ENCODE measurements at places on chromosomes 7 and 10.

GRCh38 chr10:3339531-3339950, 167.0 kb upstream of the PITRM1 start:
- no peaks in the 10 kb centered on the region for H3K36me3 ChIP-seq
- no peaks in the 10 kb centered on the region for H3K4me1 ChIP-seq
- no peak overlapping the region for H3K4me3 ChIP-seq
- H3K27me3 ChIP-seq, result no peaks in the 10 kb centered on the region

GRCh38 chr7:48992816-48993215, 68.5 kb downstream of the CDC14C start:
- no peak for DNase-seq
- no peaks in the 10 kb centered on the region for H3K4me1 ChIP-seq
- H3K27ac ChIP-seq, result no peak overlapping the region
- H3K36me3 ChIP-seq, result no peaks in the 10 kb centered on the region

- DNase-seq, result no peak
- no peak overlapping the region for H3K27ac ChIP-seq
- H3K4me3 ChIP-seq, result no peak overlapping the region
- no peaks in the 10 kb centered on the region for H3K4me1 ChIP-seq
These were observed 28.9 kb downstream of the GNA12 start for GRCh38 chr7:2814946-2815874.

DNA sequence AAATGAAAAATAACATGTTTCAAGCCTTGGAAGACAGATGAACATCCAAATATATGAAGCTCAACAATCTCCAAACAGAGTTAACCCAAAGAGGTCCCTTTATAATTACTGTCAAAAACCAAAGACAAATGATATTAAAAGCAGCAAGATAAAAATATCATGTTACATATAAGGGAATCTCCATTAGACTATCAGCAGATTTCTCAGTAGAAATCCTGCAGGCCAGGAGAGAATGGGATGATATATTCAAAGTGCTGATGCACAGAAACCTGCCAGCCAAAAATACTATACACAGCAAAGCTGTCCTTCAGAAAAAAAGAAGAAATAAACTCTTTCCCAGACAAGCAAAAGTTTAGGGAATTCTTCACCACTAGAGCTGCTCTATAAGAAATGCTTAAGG, 41.0 kb downstream of the AASS start:
- H3K4me1 ChIP-seq, result no peaks in the 10 kb centered on the region
- H3K4me3 ChIP-seq, result no peak overlapping the region
- no peak overlapping the region for H3K27ac ChIP-seq
- no peaks in the 10 kb centered on the region for H3K27me3 ChIP-seq

- no peak for DNase-seq
- no peak overlapping the region for H3K4me3 ChIP-seq
- H3K27ac ChIP-seq, result no peak overlapping the region
- no peaks in the 10 kb centered on the region for H3K36me3 ChIP-seq
- no peaks in the 10 kb centered on the region for H3K27me3 ChIP-seq
These were observed 93.6 kb upstream of the SDK1 start for GRCh38 chr7:3207387-3207902.

GRCh38 chr7:6725003-6725402, 18.3 kb upstream of the ZNF12 start:
- no peaks in the 10 kb centered on the region for H3K36me3 ChIP-seq
- no peak overlapping the region for H3K27ac ChIP-seq
- no peaks in the 10 kb centered on the region for H3K4me1 ChIP-seq
- no peaks in the 10 kb centered on the region for H3K27me3 ChIP-seq
- DNase-seq, result no peak

- no peak overlapping the region for H3K27ac ChIP-seq
- DNase-seq, result no peak
These were observed 106.6 kb downstream of the TPK1 start for GRCh38 chr7:144729226-144729625.

DNA sequence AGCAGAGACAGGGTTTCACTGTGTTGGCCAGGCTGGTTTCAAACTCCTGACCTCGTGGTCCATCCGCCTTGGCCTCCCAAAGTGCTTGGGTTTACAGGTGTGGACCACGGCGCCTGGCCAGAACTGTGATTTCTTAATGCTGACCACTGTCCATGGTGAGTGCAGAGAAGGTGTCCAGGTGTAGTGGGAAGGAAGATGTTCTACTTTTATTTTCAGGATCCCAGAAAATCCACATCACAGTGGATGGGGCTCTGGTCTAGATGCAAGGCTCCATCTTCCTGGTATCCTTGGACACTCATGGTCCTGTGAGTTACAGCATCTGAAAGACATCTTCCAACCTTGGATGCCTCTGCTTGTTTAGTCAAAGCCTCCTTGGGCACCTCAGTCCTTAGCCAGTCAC, 92.7 kb downstream of the CCDC3 start:
- H3K4me1 ChIP-seq, result no peaks in the 10 kb centered on the region
- no peak overlapping the region for H3K27ac ChIP-seq
- no peak overlapping the region for H3K4me3 ChIP-seq

DNA sequence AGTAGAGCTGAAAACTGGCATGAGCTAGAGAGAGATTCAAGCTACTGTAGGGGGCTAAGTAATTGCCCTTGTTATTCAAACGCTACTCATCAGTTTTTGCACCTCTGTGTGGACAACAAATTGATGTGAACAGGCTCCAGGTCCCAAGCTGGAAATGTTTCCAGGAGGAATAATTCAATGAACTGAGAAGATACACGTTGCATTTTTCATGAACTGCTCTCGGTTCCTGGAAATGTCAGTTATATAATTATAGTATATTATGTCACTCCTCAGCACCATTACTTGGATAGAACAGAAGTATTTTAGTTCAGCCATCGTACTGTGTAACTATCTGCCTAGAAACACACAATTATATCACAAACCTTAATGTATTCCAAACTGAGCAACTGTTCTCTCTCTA, 65.9 kb upstream of the A1CF start:
- H3K36me3 ChIP-seq, result no peaks in the 10 kb centered on the region
- no peaks in the 10 kb centered on the region for H3K4me1 ChIP-seq
- no peak overlapping the region for H3K27ac ChIP-seq

DNA sequence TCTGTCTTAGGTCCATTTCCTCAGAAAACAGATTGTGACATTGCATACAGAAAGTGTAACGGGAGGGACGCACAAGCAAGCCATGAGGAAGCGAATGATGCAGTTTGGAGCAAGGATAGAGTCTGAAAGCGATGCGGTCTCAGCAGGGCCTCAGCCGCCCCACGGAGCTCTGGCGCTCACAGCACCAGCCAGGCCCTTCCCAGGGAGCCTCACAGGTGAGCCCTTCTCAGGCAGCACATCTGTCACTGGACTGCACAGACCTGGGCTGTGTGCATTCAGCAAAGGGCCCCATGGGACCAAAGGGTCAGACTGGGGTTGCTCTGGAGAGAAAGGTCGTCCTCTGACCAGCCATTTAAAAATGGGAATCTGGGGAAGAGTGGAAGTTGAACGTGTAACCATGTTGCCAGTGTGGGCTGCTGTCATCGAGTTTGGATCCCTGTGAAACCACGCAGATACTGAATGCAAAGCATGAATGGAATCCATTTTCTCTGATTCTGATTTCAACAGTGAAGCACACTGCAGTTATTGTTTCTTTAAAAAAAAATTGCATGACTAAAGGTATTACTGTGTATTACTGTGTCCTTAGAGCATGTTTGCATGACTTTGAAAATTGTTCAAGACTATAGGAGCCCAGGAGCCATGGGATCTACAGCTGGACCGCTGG, 350.0 kb upstream of the AKR1E2 start:
- no peaks in the 10 kb centered on the region for H3K27me3 ChIP-seq
- H3K4me1 ChIP-seq, result no peaks in the 10 kb centered on the region
- H3K4me3 ChIP-seq, result no peak overlapping the region

GRCh38 chr10:5560142-5560816, 35.5 kb downstream of the CALML3 start:
- H3K4me3 ChIP-seq, result no peak overlapping the region
- no peaks in the 10 kb centered on the region for H3K36me3 ChIP-seq
